Mucosa of descending colon (tissue), 3 donors: ENCODE measurements at places on chromosomes 12 and 14.

DNA sequence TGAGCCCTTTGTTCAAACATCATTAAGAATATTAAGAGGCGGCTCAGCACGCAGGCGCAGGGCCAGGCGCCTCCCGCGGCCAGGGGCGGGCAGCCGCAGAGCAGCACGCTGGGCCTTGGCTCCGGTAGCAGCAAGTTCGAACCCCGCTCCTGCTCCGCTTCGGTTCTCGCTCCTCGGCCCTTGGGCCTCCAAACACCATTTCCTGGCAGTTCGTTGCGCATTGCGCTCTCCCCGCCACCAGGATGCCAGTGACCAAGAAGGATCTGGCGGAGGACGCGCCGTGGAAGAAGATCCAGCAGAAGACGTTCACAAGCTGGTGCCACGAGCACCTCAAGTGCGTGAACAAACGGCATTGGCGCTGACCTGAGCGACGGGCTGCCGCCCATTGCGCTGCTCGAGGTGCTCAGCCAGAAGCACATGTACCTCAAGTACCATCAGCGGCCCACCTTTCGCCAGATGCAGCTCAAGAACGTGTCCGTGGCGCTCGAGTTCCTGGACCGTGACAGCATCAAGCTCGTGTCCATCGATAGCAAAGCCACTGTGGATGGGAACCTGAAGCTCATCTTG is 6.9 kb upstream of the ACVRL1 start:
- DNase-seq = no peak

GRCh38 chr12:49888461-49889151 is 15.1 kb downstream of the FAIM2 start:
- no peak for DNase-seq

GRCh38 chr14:55103005-55103640 is 25.9 kb upstream of the LGALS3 start:
- DNase-seq = peak; percentile 92

GRCh38 chr14:31068235-31068634 is 42.1 kb upstream of the STRN3 start:
- DNase-seq = no peak

GRCh38 chr12:9333161-9333560 is 125.0 kb upstream of the PZP start:
- no peak for DNase-seq

GRCh38 chr12:92554158-92555073 is 148.4 kb upstream of the PLEKHG7 start:
- DNase-seq = no peak

- DNase-seq = no peak
Measured at GRCh38 chr12:108173160-108173559, 44.1 kb downstream of the WSCD2 start.

DNA sequence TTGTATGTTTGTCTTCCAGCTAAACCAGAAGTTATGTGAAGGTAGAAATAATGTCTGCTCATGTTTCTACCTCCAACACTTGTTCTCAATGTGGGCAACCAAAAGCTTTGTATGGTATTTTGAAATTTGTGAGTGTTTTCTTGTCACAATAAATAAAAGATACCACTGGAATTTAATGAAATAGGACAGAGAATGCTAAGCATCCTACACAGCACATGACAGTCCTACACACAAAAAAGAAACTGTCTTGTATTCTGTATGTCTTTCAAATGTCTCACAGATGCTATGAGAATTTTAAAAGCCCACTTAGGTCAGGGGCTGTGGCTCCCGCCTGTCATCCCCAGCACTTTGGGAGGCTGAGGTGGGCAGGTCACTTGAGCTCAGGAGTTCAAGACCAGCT is 68.9 kb downstream of the RALGAPA1 start:
- DNase-seq = no peak

GRCh38 chr14:105864116-105864515 is 337.7 kb downstream of the TMEM121 start:
- no peak for DNase-seq

- DNase-seq = no peak
Measured at GRCh38 chr14:57847096-57847495, 18.8 kb downstream of the SLC35F4 start.

DNA sequence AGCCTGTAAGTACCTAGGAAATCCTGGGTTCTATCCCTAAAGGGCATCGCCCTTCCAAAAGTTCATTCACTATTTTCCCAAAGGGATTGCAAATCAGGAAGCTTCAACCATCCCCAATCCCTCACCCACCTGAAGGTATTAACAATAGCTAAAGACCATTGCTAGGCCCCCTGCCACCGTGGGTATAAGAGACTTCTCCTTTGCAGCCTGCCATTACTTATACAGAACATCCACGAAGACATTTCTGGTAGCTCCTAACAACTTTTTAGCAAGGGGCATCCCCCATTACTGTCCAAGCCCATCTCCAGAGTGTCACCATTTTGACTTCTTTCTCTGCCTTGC is 384 bp upstream of the SMUG1 start:
- no peak for DNase-seq

- no peak for DNase-seq
Measured at GRCh38 chr12:130444061-130444460, 106.4 kb downstream of the PIWIL1 start.

DNA sequence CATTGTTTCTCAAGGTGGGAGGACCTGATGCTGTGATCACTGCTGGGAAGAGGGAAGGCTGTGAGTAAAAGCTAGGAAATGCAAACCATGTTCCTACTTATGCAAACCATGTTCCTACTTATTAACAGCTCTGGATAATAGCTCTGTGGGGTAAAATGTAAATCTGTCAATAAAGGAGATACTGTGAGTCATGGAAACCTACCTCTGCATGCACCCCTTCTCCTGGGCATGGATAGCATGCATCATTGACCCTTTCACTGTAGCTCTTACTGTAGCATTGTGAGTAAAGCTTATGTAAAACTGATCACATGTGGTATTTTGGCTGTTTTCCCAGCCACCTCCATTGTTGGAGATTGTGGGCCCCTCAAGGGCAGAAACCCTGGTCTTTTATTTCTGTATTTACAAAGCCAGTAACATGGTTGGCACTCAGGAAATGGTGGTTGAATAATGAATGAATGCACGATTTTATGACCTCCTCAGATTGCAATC is 253.7 kb downstream of the GRIN2B start:
- no peak for DNase-seq

- DNase-seq = peak; percentile 65
Measured at GRCh38 chr14:68977718-68978171, 1.4 kb downstream of the ACTN1 start.

DNA sequence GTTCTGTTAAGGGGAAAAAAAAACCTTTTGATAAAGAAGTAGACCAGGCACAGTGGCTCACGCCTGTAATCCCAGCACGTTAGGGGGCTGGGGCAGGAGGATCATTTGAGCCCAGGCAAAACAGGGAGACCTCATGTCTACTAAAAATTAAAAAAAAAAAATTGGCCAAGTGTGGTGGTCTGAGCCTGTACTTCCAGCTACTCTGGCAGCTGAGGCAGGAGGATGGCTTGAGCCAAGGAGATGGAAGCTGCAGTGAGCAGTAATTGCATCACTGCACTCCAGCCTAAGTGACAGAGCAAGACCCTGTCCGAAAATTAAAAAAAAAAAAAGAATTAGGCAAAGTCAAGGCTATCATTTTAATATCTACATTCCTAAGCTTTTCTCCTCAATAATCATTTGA is 124.8 kb upstream of the CPM start:
- no peak for DNase-seq

GRCh38 chr12:50720085-50720484 is 43.8 kb upstream of the ATF1 start:
- no peak for DNase-seq
